ENCODE measurements at places on chromosomes 1 and 21. TPM values are rescaled to one million over a fixed set of nuclear protein-coding genes. Genes with fewer than 3 reads are reported as not detected.

SPRR1A gene
- not detected for total RNA-seq

DNA sequence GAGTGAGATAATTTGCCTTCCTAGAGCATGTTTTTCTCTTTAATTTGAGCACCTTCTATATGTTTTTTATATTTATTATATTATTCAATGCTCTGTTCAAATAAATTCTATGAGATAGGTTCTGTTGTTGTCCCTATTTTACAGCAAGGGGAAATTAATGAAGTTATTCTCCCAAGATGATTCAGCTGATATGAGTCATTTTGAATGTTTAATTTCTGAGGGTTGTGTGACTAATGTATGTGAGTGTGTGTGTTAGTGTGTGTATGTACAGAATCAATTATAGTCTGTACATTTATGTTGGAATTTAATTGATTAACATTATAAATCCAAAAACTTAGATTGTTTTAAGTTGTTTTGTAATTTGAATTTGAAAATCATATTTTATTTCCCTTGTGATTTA lies 1536.7 kb upstream of the B3GALT2 start:
- no peak for DNase-seq

L1TD1 gene
- total RNA-seq: not detected

STYXL2 gene
- total RNA-seq: 2.6 TPM

GRCh38 chr1:86757272-86757984 lies 53.1 kb downstream of the SH3GLB1 start:
- DNase-seq: no peak
